ENCODE measurements at places on chromosomes 12 and 14.

DNA sequence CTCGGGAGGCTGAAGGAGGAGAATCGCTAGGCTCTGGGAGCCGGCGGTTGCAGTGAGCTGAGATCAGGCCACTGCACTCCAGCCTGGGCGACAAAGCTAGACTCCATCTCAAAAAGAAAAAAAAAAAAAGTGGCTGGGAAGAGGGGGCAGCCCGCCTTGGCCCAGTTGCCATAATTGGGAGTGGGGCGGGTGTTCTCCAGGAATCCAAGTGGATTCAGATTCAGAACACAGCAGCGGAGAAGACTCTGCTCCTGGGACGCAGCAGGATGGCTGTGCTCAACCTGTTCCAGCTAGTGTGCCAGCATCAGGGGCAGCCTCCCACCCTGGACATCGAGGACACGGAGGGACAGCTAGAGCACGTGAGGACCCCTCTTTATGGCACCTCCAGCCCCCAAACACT, 5.5 kb downstream of the CFAP73 start:
- no peak for DNase-seq

DNA sequence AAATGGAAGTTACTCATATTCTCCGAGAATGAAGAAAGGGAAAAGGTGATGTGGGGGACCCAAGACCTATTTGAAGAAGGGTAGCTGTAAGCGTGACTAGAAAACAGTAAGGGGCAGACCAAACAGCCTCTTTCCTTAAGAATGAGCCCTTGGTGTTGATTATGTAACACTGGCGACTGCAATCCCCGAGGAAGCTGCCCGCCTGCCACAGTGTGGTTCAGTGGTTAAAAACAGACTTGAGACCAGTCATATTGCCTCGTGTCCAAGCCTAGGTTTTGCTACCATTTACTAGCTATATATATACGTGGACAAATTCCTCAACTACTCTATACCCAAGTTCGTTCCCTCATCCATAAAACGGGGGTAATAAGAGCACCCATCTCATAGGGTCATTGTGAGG, 49.1 kb downstream of the SSPN start:
- no peak for DNase-seq

- DNase-seq = no peak
Observed at GRCh38 chr12:69884386-69884785, 59.4 kb downstream of the MYRFL start.

- DNase-seq = no peak
Observed at GRCh38 chr12:46886541-46887041, 60.8 kb upstream of the SLC38A4 start.

DNA sequence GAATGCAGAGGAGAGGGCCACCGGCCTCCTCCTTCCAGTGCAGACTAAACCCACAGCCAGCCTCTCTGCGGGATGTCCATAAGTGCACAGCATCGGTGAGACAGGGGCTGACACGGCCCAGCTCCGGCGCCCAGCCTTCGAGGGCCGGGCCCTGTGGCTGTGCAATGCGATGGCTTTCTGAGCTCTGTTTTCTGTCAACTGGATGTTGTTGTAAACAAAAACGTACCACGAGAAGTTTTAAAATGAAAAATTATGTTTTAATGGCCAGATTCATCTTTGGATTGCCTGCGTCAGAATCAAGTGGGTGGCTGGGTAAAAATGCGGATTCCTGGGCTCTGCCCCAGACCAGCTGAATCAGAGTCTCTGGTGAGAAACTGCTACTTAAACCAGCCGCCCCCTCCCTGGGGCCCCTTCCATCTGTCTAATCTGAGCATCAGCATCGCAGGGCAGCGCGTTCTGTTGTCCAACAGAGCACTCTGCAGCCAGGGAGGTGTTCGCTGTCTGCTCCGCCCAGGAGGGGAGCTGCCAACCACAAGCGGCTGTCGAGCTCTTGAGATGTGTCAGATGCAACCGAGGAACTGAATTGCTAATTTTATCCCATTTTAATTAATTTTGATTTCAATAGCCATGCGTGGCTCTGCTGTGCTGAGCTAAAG, 133.4 kb downstream of the RFLNA start:
- no peak for DNase-seq

GRCh38 chr12:52423661-52424500, 10.3 kb downstream of the KRT75 start:
- DNase-seq = no peak

DNA sequence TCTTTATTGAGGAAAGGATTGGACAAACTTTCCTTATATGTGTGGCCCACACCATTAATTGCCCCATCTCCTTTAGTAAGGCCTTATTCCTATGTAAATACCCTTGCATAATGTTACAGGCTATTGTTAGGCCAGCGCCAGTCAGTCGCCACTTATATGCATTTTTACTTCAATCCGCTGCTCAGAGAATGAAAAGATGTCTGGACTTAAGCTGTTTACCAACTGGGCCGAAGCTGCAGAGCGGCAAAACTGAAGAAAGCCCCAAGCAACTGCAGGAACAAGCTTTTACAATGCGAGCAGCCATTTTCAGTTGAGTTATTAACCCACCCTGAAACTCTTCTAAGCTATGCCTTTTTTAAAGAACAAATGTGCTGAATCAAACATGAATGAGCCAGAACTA, 92.1 kb upstream of the OTX2 start:
- no peak for DNase-seq

DNA sequence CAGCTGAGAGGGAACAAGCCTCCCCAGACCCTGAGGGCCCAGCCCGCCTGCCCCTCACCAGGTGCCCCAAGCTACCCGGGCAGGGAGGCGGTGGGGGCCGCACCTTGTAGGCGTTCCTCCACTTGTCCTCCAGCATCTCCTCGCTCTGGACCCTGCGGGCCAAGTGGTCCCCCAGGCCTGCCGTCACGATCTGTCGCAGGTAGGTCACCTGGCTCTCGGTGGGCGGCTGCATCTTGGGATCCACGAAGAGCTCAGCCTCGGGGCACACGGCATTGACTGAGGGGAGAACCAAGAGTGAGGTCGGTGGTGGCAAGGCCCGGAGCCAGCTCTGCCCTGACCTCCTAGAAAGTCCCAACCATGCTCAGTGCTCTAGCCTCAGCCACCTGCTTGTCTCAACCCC, 36.6 kb downstream of the DHX37 start:
- no peak for DNase-seq

- no peak for DNase-seq
Observed at GRCh38 chr12:92942905-92943304, 13.8 kb upstream of the EEA1 start.

DNA sequence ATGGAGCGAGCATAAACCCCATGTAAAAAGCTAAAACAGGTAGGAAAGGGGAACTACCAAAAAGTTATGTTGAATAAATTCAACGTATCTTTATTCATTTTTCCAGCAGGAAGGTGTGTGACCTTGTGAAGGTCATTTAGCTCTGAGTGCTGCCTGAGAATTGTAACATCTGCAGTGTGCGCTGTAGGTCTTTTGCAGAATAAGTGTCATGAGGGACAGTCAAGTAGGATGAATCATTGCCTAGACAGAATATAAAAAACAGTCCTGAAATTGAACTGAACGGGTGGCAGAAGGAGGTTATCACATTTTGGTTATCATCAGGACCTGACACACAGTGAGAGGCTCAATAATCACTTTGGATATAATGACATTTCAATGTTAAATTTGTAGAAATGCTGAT, 334.8 kb upstream of the NOVA1 start:
- DNase-seq = no peak

GRCh38 chr14:76984297-76984696, 44.2 kb downstream of the IRF2BPL start:
- DNase-seq = no peak

- DNase-seq = no peak
Observed at GRCh38 chr14:35877276-35877675, 51.1 kb downstream of the BRMS1L start.

GRCh38 chr12:106025129-106025528, 113.6 kb downstream of the NUAK1 start:
- no peak for DNase-seq

- DNase-seq = no peak
Observed at GRCh38 chr12:4454315-4454860, 8.8 kb upstream of the FGF6 start.

- DNase-seq = no peak
Observed at GRCh38 chr14:88005050-88005481, at the start of gene GPR65. Gene GPR65 (plus strand): TSS chr14:88005135. CDS start chr14:88010848, 5,713 bp downstream.

GRCh38 chr14:101185073-101185835, 281.7 kb upstream of the RTL1 start:
- no peak for DNase-seq

DNA sequence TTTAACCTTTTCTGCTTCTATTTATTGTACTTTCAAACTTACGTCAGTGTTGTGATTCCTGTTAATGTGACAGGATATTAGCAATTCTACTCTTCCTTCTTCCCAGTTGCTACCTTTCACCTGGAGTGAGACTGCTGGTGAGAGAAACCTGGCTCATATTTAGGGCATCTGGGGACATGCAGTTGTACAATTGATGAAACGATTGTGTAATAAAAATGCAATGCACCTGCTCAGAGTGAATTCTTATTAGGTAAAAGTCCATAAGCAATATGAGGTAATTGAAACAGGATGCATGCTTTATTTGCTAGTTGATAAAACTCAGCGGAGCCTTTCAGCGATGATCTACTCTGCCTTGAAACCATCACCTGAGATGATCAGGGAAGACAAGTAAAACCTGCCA, 116.1 kb upstream of the FBXO33 start:
- no peak for DNase-seq

GRCh38 chr12:107404981-107405380, 280.6 kb upstream of the PWP1 start:
- no peak for DNase-seq

GRCh38 chr12:122888232-122888752, 7.6 kb downstream of the VPS37B start:
- no peak for DNase-seq

DNA sequence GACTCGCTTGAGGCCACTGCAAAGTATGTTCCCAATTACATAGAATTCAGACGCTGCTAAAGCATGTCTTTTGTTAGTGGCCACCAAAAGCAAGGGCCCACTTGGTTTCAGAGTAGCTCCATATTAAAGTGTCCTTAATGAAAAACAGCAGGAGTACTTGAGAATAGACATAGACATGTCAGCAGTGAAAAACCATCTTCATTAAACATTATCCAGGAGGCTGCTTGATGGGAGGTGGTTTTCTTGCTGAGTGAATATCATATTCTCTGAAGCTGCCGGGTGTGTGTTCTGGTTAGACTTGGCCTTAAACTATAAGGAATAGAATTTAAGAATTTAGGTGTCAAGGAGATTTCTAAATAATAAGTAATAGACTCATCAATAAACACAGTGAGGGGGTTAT, 79.5 kb upstream of the CCDC198 start:
- no peak for DNase-seq

DNA sequence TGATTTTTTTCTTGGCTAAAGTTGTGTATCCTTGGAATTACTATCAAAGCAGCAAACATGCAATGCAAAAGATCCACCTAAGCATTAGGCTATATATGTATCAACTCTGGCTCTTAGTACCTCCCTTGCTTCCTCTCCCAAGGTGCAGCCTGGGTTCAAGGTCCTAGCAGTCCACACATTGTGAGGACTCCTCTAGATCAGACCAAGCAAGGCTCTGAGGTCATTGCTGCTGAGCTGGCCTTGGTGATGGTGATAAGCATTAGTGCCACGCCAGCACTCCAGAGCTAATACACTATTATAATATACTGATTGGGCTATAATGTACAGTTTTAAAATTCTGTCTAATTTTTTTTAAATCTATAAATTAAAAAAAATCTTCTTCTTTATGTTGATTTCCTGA, 196.9 kb upstream of the BTG1 start:
- no peak for DNase-seq

- no peak for DNase-seq
Observed at GRCh38 chr12:29086325-29087271, 62.5 kb upstream of the FAR2 start.

DNA sequence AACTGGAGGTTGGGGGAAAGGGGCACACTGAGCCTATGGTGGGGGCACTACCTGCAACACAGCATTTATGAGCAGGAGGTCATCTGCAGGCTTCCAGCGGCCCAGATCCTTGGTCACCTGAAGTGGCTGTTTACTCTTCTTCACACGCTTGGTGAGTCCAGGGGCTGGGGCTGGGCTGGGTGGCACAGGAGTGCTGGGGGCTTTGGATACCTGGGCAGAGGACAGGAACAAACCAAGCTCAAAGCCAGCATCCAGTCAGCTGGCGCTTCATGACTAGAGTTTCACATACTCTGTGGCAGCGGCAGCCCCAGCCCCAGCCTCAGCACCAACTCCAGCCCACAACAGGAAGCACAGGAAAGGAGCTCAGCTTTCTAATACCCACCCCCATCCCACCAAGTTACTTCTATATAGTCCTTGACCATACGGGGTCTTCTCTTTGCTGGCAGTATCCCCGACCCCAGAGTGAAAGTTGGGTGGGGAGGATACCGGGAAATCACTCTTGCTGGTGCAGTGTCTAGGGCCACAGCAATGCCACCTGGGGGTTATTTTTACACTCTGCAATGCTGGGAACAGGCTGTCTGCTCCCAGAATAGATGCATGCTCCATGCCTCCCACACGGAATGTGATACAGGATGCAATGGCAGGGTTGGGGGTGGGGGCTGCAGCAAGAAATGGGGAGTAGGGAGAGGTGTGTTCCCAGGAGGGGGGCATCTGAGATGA, 3.1 kb downstream of the MCRS1 start:
- no peak for DNase-seq

DNA sequence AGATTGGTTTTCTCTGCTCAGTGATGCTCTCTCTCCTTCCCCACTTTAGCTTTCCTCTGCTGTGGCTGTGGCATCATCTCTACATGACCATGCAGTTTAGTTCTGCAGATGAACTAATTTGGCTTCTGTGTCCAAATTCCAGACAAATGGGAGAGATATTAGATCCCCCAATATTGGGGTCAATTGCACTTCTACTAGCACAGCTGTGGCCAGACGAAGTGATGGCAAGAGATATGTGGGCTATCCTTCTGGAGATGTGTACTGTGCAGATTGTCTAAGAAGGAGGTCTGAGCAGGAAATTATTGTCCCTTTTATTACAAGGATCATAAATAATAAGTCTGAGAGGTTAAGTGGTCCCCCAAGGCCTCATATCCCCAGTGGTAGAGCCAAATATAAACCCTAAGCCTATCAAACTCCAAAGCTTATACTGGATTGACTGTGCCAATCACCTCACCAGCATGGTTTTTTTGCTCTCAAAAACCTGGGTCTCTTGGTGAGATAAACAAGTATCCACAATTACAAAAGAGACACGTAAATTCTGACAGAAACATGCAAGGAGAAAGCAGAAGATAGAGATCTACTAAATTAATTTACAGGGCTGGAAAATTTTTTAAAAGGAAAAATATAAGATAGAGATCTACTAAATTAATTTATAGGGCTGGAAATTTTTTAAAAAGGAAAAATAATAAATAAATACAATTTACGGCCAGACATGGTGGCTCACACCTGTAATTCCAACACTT, 29.1 kb upstream of the GCH1 start:
- DNase-seq = no peak

- no peak for DNase-seq
Observed at GRCh38 chr14:61234215-61234916, 46.8 kb downstream of the TMEM30B start.

GRCh38 chr14:44339231-44339630, 167.9 kb downstream of the FSCB start:
- DNase-seq = no peak

Measured in stimulated activated CD4-positive, alpha-beta T cell treated with anti-CD3 and anti-CD28 coated beads, TNF-alpha, amount 100 ng/mL, for 48 hours (primary cell).